ENCODE measurements at places on chromosomes 3 and 15.

GRCh38 chr3:134642445-134643149 is 8.2 kb downstream of the KY start:
- no peak for DNase-seq

DNA sequence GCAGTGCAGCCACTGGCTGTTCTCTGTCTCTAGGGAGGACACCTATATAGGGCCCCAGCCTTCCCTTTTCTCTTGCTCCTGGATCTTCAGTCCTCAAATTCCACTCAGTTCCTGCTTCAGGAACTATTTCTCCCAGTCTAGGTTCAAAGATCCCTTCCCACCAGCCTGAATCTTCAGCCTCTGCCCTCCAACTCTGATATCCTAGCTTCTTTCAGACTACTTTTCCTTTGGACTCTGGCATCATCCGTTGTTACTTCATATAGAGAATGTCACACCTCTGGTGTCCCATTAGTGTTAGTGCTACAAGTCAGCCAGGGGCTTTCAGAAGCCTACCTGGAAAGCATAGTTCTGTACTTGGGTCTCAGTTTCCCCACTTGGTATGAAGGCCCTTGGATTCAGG is 10.0 kb upstream of the HPS3 start:
- no peak for DNase-seq

- DNase-seq = no peak
Observed at GRCh38 chr15:74270854-74271520, 34.9 kb downstream of the CCDC33 start.

DNA sequence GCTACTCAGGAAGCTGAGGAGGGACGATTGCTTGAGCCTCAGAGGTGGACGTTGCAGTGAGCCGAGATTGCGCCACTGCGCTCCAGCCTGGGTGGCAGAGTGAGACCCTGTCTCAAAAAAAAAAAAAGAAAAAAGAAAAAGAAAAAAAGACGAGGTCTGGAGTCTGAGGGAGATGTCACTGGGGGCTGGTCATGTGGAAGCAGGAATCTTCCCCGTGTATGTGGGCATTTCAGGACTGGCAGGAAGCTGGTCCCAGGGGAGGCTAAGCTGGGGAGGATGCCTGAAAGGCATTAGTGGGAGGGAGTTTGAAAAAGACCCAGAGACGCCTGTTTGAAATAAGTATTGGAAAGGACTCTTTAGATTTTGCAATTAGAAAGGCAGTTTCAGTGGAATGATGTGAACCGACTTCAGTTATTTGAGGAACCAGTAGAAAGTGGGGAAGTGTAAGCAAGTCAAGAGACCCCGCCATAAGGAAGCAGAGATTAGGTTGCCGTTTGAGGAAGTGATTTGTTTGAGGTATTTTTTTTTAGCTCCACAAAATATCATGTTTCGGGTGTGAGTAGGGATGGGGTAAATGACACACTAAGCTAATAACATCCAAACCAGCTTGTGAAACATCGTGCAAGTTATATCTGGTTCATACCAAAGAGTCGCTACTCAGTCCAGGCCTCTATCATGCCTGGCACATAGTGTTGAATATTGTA is 55.5 kb downstream of the ST6GAL1 start:
- no peak for DNase-seq

GRCh38 chr3:51673181-51673801 is 2.2 kb downstream of the TEX264 start:
- DNase-seq = no peak

DNA sequence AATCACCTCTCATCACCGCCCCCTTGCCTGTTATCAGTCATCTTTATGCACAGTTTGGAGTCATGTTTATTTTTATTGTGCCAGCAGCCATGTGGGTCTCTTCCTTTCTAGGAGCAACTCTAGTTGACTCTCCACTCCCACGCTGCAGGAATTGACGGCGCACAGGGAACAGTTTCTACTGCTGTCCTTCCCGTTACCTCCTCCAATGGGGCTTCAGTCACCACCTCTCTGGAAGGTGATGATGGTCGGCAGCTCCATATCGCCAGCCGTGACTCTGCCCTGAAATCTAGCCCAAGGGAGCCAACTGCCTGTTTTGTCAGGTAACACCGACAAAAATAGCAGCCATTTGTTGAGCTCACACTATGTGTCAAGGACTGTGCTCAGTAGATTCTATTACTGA is 35.6 kb upstream of the FAM107A start:
- no peak for DNase-seq

DNA sequence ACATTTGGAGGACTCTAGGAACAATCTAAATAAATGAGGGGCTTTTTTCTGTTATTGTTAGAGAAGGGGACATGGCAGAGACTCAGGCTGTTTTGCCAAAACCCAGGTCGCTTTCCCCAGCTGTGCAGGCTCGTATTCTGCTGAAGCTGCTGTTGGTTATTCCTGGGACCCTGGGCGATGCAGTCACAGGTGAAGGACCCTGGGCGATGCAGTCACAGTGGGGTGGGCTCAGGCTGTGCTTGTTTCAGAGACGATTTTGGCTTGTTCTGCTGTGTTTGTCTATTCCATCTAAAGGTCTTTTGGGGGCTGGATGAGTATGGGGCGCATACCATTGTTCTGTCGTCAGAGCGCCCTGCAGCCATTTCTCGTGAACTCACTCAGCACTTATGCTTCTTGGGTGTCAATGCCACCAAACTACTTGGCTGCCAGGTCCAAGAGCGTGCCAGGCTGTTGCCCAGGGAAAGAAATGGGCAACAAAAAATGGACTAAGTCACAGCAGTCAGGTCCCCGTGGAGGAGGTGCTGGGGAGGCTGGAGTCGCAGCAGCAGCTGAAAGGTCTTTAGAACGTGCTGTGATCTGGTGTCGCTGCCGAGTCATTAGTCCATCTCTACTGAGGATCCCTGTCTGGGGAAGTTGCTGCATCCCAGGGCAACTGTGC is 151.4 kb downstream of the CHDH start:
- DNase-seq = no peak

GRCh38 chr3:172197344-172197743 is 158.0 kb downstream of the FNDC3B start:
- no peak for DNase-seq

DNA sequence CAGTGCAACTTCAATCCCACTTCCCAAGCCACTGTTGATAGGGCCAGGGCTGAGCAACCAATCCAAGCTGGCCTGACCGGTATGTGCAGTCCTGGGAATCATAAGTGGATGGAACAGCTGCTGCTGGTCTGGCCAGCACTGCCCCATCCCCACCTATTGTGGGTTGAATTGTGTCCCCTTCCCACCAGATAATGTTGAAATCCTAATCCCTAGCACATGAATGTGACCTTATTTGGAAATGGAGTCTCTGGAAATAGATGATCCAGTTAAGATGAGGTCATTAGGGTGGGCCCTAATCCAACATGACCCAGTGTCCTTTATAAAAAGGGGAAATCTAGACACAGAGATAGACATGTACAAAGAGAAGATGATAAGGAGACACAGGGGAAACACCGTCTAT is 13.7 kb upstream of the PDIA5 start:
- no peak for DNase-seq

- peak; percentile 16 for DNase-seq
Observed at GRCh38 chr3:33722626-33723370, 4.7 kb upstream of the CLASP2 start.

DNA sequence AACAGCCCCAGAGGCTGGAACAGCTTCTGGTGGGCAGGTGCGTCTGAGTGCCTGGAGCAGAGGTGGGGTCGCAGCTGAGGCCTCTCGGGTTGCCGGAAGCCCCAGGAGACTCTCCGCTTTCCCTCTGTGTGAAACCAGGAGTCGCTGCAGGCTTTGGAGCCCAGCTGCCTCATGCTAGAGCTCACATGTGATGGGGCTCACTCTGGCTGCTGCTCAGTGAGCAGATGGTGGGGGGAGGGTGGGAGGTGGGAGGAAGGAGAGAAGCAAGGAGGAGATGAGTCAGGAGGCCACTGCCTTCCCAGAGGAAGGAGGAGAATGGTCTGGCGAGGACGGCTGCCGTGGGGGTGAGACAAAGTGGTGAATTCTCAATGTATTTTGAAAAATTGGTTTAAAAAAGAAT is 290.1 kb upstream of the CHRNA7 start:
- peak; percentile 29 for DNase-seq

GRCh38 chr15:48324949-48325348 is 6.3 kb upstream of the DUT start:
- DNase-seq = no peak

- DNase-seq = no peak
Observed at GRCh38 chr15:33644304-33644703, 324.0 kb upstream of the CHRM5 start.

DNA sequence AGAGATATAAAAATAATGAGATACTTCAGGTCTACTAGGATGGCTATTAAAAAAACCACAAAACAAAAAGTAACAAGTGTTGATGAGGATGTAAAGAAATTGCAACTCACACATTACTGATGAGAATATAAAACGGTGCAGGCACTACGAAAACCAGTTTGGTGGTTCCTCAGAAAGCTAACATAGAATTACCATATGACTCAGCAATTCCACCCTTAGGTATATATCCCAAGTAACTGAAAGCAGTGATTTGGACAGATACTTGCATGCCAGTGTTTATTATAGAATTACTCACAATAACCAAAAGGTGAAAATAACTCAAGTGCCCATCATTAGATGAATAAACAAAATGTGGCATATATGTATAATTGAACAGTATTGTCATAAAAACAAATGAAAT is 87.5 kb upstream of the MELTF start:
- DNase-seq = no peak

DNA sequence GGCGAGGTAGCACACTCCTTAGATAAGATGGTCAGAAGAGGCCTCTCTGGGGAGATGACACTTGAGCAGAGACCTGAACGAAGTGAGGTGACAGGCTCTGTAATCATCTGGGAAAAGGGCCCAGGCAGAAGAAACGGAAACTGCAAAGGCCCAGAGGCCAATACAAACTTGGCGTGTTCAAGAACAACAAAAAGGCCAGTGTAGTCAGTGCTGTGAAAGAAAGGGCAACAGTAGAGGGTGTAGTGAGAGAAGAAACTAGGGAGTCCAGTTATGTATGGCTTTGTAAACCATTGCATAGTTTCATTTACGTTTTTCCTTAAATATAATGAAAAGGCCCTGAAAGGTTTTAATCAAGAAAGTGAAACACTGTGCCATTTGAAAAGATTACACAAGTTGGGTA is 31.8 kb downstream of the PLD1 start:
- DNase-seq = no peak

GRCh38 chr3:186166491-186167288 is 57.8 kb upstream of the ETV5 start:
- no peak for DNase-seq

- DNase-seq = no peak
Observed at GRCh38 chr3:112424394-112424793, 74.9 kb downstream of the BTLA start.

GRCh38 chr15:31302778-31303725 is 23.6 kb upstream of the KLF13 start:
- DNase-seq = no peak

- no peak for DNase-seq
Observed at GRCh38 chr15:27127815-27128570, 157.0 kb downstream of the GABRG3 start.

DNA sequence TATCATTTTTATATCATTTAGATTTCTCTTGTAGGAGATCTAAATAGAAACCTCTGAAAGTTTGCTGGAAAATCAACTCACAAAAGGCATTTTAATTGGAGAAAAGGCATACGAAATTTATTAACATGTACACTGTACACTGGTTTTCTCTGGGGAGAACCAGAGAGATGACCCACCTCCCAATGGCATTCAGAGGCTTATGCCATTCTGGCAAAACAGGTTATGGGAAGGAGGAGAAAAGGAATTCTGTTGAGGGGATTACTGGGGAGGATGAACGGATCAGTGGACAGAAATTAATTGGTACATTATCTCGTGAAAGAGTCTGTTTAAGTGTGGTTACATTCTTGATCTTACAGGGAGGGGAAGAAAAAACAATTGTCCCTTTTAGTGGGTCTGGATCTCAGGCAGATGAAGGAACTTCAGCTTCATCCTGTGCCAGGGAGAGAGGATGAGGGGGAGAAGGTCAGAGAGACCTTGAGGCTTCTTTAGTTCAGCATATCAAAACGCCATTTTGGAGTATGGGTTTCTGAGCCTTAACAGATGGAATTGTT is 16.5 kb downstream of the RAB11A start:
- no peak for DNase-seq

GRCh38 chr3:42438193-42438592 is 27.8 kb upstream of the LYZL4 start:
- DNase-seq = no peak

DNA sequence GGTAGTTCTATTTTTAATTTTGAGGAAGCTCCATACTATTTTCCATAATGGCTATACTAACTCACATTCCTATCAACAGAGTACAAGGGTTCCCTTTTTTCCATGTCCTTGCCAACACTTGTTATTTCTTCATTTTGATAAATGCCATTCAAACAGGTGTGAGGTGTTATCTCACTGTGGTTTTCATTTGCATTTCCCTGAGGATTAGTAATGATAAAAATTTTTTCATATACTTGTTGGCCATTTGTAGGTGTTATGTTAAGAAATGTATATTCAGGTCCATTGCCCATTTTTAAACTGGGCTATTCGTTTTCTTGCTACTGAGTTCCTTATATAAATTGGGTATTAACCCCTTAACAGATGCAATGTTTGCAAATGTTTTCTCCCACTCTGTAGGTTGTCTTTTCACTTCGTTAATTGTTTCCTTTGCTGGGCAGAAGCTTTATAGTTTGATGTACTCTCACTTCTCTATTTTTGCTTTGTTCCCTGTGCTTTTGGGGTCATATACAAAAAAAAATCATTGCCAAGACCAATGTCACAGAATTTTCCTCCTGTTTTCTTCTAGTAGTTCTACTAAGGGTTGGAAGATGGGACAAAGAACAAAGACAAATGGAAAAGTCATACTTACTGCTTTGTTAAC is 11.0 kb upstream of the VPS39 start:
- DNase-seq = no peak

DNA sequence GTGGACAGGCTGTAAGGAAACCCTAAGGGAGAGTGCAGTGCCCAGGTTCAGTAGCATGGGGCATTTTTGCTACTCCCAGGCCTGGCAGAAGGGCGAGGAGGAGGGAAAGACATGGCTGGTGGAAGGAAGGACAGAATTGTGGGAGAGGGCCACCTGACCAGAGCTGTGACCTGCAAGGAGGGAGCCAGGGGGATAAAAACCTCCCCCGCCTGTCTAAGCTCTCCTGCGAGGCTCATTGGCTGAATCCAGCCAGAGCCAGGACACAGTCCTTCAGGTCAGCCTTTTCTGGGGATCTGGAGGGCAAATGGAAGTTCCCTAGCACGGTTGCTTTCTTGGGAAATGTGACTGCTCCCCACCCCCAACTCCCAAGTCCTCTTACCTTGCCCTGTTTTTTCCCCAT is 13.3 kb upstream of the ANKDD1A start:
- no peak for DNase-seq

Data from fibroblast of skin of left quadriceps (primary cell).